ENCODE measurements at places on chromosomes 2 and 18.

DNA sequence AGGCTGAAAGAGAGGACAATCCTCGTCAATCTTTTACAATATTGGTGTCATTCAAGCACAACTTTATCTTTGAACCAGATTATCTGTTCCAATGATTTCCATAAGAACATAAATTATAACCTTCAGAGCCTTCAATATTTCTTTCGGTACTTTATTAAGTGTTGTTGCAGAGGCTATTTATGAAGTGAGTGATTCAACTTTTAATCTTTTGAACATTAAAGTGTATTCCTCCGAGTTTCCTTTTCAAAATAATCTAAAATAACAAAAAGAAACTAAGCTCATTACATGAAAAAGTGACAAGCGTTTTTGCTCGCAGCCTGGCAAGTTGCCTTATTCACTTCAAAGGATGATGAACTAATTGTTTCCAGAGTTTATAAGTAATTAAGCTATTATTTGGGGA, 149.0 kb downstream of the MEIS1 start:
- DNase-seq, result no peak

- DNase-seq, result no peak
Measured at GRCh38 chr18:12491611-12492435, 84.1 kb downstream of the PRELID3A start.

DNA sequence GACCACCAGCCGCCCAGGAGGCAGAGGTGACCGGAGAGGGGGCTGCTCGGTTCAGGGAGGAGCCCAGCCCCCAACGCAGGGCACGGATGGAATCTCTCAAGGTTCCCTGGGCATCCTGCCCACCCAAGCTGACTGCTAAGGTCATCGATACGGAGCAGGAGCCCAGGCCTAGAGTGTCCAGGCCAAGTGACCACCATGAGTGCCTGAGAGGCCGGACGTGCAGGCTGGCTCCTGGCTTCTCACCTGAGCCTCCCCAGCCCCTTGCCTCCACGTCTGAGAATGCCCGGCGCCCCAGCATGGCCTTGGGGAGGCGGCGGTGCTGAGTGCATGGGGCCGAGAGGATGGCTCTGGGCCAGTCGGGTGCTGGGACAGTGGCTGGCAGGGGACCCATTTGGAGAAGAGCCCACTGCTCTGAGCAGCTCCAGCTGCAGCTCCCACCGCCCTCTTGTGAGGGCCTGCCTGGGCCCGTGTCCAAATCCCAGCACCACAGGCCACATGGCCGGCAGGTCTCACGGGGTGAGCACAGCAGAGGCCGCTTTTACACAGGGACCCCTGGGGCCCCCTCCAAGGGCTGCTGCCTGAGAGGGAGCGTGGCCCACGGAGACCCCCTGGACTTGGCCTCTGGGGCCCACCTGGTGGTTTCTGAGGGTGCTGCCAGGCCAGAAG, 102.8 kb upstream of the CTDP1 start:
- no peak for DNase-seq

DNA sequence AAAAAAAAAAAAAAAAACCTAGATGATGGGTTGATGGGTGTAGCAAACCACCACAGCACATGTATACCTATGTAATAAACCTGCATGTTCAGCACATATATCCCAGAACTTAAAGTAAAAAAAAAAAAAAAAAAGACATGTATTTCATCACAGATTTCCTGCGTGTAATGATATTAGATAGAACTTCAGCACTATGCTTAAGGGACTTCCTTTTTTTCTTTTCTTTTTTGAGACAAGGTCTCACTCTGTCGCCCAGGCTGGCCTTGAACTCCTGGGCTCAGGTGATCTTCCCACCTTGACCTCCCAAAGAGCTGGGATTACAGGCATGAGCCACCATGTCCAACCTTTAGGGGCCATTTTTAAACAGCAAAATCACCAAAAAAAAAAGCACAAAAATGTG, 42.0 kb downstream of the NEURL3 start:
- no peak for DNase-seq

GRCh38 chr2:230254152-230254881, 28.8 kb downstream of the SP140 start:
- no peak for DNase-seq

- DNase-seq, result no peak
Measured at GRCh38 chr2:1366546-1367134, 46.6 kb upstream of the TPO start.

DNA sequence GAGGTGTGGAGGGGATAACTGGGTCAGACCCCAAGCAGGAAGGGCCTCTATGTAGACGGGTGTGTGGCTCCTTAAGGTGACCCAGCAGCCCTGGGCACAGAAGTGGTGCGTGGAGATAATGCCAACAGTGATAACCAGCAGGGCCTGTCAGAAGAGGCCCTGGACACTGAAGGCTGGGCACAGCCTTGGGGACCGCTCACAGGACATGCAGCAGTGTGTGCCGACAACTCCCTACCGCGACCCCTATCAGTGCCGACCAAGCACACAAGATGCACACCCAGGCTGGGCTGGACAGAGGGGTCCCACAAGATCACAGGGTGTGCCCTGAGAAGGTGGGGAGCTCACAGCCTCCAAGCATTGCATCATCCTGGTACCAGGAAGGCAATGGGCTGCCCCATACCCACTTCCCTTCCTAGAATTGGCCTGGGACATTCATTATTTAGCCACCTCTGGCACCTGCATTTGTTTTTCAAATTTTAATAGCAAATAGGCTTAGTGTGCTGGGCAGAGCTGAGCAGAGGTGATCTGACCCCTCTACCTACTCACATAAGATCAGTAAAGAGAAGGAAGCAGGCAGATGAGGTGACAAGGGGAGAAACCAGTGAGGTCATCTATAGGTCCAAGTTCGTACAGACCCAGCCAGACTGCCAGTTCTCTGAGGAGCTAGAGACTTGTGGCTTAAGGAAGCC, 55.2 kb downstream of the BCL11A start:
- DNase-seq, result no peak

DNA sequence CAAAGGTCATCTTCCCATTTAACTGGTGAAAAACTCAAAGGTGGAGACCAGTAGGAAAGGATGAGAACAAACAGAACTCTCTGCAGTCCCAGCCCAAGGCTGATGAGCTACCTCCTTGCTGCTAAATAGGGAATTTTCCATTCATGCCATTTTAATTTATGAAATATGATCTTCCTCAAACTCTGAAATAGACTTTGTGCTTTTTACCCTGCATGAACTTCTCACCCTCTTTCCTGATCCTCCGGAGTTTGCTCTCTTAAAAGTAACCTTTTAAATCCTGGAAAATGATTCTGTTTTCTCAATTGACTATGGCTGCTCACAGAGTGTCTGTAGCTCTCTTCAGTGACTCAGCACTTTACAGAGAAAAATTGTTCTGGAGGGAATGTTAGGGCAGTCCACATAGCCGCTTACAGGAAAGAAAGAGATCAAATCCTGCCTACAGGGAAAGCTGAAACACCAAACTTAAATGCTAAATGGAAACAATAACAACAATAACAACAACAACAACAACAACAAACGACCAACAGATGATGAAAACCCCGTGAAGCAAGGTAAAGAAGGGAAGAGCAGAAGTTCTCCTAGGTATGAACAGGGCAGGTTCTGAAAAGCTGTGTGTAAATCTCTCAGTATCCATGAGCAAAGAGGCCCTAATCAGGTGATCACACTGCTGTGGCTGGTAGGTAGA, 79.8 kb upstream of the SESTD1 start:
- DNase-seq, result no peak

DNA sequence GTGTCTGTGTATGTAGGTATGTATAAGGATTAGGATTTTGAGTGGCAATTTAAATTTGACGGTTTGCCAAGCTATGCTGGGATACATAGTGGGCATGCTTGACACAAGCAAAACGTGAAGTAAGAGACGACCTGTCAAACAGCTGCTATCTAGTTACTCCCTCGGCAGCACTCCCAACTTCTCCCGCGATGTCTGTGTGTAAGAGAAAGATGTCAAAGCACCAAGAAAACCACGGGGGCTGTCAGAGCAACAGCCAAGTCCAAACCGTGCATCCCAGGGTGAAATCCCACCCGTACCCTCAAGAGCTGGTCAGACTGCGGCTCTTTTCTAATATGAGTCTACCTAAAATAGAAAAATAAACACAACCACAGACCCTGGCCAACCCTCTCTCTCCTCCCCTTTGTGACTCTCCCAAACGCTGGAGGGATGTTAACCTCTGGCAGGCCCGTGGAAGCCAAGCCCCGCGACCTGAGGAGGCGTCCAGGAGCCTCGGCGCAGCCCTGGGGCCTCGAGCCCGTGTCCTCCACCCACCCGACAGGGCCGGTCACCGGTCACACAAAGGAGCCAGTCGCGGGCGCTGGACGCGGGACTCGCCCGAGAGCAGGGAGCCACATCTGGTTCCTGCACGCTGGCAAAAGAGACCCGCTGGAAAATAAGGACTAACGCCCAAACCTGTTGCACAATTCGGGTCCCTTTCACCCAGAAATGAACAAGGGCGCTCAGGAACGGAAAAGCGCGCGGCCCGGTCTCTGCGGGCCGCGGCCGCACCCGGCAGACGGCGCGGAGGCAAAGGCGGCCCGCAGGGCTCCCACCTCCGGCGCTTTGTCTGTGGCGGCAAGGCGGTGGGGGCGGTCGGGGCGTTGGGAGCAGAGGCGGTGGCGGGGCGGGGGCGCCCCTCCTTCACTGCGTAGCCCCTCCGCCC, 925 bp downstream of the SESTD1 start:
- no peak for DNase-seq

DNA sequence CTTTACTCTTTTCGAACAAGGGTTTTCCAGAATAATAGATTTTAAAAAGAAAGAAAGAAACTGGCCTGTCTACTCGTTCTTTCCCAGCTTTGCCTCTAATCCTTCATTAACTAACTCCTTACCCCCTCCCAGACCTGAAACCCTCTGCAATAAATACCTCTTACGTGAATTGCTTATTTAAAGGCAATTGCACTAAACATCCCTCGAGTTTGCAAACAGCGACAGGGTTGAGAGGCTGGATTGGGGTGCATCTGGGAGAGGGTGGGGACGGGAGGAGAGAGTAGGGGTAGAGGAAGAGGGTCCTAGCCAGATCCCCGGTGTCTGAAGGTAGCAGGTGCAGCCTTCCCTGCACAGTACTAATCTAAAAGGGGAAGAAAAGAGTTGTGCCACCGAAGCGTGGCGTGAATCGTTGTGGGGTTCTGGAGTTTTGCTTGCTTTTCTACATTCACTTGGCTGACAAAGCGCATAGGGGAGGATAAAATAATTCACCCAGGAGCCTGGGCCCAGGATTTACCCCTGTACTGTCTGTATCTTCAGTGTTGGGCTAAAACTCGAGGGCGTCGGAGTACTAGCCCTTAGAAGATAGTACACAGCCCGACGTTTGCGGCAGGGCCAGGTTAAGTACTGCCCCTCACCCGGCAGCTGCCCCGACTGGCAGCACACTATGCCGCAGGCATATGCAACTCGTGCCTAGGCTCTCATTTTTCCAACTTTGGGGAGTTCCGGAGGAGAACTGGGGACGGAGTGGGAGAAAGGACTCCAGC, 1.9 kb upstream of the NEUROD1 start:
- no peak for DNase-seq

DNA sequence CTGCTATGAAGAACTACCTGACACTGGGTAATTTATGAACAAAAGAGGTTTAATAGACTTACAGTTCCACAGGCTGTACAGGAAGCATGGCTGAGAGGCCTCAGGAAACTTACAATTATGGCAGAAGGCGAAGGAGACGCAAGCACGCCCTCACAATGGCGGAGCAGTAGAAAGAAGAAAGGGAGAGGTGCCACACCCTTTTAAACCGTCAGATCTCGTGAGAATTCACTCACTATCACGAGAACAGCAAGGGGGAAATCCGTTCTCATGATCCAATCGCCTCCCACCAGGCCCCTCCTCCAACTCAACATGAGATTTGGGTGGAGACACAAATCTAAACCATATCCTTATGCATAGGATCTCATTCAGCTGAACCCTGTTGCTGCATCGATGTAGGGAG, 84.6 kb upstream of the ZNF532 start:
- no peak for DNase-seq

DNA sequence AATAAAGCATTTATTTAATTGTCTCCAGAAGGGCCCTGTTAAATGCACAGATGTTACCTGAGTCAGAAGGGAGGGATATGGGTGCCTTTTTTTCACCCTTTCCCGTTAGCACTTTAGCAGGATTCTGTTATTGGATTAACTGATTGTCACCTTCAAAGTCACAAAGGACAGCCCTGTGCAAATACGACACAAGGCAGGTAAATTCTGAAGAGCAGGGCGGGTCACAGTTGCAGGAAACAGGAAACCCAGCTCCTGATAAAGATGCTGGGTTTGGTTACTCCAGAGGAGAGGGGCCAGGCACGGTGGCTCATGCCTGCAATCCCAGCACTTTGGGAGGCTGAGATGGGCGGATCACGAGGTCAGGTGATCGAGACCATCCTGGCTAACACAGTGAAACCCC, 11.4 kb upstream of the PKDCC start:
- no peak for DNase-seq

DNA sequence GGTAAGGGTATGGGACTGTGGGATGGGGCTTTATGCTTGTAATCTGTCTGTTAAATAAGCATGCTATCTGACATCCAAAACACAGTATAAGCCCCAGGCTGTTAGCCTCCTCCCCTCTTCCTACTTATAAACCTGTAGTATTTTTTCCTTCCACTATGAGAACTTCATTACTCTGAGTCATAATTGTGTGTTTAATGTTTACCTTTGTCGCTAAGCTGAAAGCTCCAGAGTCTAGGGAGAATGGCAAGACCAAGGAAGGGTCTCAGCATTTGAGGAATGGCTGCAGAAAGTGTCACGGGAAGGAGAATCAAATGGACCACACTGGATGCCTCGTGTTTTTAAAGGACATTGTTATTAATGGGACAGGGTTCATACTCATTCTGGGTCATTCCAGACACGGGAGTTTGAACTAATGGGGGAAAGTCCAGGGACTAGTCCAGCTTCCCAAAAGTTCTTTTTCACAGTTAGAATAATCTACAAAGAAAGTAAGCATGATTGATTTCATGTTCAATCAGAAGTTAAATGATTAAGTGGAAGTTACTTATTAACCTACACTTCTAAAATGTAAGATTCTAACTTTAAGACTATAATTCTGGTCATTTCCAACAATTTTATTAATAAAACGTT, 292.2 kb downstream of the AFF3 start:
- no peak for DNase-seq
